ENCODE measurements at places on chromosomes 12 and 14.

- no peak for DNase-seq
Measured at GRCh38 chr14:23359722-23360447, 5.1 kb downstream of the EFS start.

DNA sequence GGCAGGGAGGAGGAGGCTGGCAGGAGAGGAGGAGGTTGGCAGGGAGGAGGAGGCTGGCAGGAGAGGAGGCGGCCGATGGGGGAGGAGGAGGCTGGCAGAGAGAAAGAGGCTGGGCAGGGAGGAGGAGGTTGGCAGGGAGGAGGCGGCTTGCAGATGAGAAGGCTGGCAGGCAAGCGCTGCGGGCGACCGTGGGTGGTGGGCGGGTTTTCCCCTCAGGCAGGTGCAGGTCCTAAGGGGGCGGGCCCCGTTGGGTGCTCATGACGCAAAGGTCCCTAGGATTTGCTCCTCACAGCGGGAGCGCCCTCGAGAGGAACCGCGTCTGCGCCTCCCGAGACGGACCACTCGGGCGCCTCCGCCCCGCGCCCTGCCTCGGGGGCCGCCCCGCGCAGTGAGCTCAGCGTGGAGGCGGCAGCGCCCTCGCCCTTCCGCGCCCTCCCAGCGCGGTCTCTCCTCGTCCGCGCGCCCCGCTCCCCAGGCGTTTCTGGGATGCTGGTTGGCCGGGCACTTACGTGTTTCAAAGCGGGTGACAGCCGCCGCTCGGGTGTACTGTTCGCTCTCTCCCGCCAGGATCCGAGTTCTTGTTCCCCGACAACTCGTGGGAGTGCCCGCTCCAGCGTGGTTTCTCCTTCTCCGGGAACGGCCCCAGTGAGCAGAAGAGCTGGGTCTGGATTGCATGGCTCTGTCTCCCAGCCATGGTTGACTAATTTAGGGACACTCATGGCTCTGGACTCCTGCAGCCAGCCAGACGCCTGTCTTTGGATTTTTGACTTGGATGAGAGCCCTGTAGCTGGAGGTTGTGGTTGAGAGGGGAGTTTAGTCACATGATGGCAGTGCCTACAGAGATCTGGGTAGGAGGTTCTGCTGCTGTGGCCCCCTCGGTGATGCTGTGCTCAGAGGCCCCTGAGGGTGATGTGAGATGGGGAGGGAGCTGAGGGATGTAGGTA is 64.1 kb upstream of the PPP4R3A start:
- peak; percentile 2 for DNase-seq

DNA sequence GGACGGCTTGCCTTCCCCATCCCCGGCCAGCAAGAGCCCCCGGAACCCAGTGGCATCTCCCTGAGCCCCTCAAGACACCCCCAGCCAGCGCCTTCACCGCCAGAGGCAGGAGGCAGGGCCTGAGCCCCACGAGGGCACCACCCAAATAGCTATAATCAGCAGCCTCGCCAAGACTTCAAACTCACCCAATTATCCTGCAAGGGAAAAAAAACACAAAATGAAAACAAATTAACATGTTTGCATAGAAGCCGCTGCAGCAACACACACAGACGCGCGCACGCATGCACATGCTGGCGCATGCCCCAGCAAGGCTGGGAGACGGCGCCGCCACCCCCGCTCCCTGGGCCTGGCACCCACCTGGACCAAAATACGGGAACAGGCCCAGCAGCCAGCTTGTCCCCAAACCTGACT is 15.8 kb downstream of the FAM222A start:
- no peak for DNase-seq

GRCh38 chr14:69542311-69542710 is 32.4 kb downstream of the CCDC177 start:
- no peak for DNase-seq

DNA sequence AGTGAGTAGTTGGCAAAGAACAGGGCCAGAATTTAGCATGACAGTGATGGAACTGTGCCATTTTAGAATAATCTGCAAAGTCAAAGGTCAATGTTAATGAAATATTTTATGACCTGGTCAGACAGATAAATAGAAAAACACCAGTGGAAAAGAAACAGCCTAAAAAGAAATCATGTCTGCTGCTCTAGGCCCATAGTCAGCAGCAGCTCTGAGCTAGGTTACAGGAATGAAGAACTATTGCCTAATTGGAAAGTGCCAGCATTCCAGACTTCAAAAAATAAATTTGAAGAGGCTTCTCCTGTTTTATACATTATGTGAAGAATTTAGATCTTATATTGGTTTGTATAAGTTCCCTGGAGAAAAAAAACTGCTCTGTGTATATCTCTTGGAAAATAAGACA is 9.8 kb downstream of the NPC2 start:
- no peak for DNase-seq

GRCh38 chr14:92412912-92413311 is 89.9 kb downstream of the SLC24A4 start:
- no peak for DNase-seq

DNA sequence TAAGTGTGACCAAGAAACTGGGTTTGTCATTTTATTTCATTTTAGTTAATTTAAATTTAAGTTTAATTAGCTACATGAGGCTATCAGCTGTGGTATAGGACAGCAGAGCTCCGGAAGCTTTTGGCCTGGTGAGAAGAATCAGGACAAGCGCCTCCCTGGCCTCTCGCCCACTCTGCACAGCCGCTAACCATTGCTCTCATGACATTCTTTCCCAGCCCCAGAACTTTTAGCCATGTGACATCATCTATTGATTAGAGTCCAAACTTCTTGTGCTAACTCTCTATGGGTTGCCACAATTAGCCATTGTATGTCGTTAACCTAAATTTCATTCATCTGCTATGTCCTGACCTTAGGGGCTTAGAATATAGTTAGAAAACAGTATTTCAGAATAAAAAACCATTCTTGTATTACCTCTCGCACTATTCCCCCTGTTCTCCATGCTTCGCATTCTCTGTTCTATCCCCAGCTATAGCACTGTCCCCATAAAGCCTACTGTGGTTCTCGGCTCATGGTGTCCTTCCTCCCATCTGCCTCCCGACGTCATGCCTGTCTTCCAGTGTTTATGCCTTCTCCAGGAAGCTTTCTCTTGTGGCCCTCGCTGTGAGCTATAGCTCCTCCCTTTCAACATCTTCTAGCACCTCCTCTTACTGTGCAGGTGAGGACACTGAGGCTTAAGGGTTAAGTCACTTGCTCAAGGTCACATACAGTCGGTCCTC is 23.5 kb downstream of the SSH1 start:
- peak; percentile 38 for DNase-seq

- DNase-seq, result no peak
Measured at GRCh38 chr14:67385120-67385519, 25.0 kb downstream of the EIF2S1 start.

GRCh38 chr12:47545938-47546609 is 159.8 kb downstream of the RPAP3 start:
- no peak for DNase-seq

GRCh38 chr12:107080299-107080698 is 13.1 kb downstream of the CRY1 start:
- no peak for DNase-seq

DNA sequence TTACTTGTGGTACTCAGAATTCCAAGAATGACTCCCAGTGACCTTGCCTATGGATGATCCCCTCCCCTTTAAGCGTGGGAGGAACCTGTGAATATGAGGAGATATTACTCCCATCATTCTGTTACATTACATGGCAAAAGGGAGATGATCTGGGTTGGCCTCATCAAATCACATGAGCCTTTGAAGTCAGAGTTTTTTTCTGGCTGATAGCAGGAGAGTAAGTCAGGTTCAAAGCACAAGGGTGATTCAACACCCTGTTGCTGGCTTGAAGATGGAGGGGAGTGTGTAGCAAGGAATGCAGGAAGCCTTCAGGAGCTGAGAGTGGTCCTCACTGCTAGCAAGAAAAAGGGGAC is 9.1 kb upstream of the MDM2 start:
- DNase-seq, result no peak

DNA sequence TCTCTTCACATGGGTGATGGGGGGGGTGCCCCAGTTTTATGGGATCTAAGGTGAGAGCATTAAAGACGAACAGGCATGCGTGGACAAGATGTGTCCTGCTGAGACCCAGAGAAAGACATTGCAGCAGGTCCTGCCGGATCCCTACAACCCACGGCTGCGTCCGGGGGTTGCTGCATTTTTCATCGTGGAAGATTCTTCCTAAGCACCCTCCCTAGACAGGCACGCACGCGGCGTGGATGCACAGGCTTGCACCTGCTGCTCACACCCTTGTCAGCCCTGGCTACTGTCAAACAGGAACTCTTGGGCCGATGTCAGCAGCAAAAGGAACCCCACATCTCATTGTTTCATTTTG is 280.6 kb upstream of the RTL1 start:
- DNase-seq, result no peak

- DNase-seq, result no peak
Measured at GRCh38 chr14:48435221-48435620, 759.8 kb upstream of the MDGA2 start.

DNA sequence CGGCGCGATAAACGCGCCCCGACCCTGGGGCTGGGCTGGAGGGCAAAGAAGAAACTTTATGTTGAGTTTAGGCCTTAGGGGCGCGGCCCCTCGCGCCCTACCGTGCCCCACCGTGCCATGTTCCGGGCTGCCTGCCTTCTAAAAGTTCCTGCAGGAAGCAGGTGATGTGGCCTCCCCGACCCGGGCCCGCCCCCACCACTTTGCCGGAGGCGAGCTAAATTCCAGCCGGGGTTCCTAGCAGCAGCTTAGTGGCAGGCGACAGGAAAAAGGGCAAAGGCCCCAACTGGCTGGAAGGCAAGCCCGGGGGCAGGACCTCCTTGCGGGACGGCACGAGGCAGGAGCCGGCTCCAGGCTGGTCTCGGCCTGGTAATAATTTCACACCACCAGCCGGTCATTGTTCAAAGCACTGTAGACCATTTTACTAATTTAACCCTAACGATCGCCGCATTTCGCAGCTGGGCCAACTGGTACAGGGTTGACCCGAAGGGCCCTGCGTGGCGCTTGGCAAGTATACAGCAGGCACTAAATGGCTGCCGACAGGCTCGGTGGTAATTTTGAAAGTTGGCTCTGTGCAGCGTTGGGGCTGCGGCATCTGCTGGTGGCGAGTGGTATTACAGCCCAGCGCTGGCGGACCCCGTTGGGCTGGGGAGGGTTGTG is 895 bp upstream of the CCDC88C start:
- DNase-seq, result no peak

DNA sequence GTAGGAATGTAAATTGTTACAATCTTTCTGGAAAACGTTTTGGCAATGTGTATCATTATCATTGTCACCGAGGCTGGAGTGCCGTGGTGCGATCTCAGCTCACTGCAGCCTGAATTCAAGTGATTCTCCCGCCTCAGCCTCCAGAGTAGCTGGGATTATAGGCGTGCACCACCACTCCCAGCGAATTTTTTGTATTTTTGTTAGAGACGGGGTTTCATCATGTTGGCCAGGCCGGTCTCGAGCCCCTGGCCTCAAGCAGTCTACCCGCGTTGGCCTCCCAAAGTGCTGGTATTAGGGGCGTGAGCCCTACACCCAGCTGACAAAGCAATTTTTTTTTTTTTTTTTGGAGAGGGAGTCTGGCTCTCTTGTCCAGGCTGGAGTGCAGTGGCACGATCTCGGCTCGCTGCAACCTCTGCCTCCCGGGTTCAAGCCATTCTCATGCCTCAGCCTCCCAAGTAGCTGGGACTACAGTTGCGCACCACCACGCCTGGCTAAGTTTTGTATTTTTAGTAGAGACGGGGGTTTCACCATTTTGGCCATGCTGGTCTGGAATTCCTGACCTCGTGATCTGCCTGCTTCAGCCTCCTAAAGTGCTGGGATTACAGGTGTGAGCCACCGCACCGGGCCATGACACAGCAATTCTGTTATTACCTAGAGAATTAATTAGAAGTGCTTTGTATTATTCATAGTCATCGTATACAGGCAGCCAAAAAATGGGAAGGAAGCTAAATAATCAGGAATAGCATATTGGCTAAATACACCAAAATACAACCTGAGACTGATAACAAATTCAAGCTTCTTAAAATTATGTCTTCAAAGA is 1.2 kb downstream of the ACTR6 start:
- DNase-seq, result no peak
